ENCODE measurements at places on chromosomes 2 and 18.

DNA sequence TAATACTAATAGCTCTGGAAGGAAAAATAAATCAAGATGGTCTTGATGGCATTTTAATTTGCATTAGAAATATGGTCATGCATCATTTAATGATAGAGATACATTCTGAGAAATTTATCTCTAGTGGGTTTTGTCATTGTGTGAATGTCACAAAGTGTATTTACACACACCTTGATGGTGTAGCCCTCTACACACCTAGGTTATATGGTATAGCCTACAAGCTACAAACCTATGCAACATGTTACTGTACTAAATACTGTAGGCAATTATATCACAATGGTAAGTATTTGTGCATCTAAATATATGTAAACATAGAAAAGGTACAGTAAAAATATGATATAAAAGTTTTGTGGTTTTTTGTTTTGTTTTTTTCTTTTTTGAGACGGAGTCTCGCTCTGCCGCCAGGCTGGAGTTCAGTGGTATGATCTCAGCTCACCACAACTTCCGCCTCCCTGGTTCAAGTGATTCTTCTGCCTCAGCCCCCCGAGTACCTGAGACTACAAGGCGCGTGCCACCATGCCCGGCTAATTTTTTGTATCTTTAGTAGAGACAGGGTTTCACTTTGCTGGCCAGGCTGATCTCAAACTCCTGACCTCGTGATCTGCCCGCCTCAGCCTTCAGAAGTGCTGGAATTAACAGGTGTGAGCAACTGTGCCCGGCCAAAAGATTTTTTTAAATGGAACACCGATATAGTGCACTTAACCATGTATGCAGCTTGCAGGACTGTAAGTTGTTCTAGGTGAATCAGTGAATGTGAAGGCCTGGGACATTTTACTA, 83.7 kb upstream of the UBXN4 start:
- no peak for DNase-seq

DNA sequence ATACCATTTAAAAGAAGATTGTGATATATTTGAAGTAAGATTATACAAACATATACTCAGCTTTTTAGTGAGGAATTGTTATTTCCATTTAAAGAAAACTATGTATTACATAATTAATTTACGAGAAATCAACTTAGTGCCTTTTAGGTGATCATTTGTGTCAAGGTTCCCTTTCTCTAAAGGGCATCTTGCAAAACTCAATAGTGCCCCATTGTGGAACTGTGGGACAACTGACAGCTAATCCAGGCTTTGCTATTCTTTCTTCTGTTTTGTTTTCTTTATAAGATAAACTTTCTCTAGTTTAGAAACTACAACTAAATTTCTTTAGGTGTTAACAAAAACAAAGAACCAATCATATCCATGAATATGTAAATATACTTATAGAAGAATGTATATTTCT, 24.3 kb upstream of the VIT start:
- DNase-seq = no peak

DNA sequence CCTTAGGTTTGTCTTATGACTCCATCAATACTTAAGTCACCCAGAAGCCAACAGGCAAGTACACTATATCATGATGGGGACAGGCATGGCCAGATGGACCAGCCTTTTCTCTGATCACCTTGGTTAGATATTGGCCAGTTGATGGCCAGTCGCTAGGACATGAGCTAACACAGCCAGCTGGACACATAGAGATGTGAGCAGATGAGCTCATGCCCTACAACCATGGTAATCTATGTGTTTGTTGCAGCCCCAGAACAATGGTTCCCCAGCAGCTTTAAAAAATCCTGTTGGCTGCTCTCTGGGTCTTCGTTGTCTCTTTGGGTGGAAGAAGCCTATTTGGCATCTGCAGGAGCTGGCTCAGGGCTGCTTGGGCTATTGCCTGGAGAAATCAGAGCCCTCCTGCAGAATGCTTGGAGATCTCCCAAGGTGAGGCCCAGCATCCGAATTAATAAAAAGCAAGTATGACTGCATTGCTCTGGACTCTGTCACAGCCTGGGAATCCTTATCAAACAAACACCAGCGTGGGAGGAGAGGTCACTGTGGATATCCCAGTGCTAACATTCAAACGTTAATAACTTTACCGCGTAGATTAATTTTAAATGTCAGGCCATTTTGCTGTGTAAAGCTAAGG, 62.3 kb upstream of the KLHL29 start:
- DNase-seq = no peak

DNA sequence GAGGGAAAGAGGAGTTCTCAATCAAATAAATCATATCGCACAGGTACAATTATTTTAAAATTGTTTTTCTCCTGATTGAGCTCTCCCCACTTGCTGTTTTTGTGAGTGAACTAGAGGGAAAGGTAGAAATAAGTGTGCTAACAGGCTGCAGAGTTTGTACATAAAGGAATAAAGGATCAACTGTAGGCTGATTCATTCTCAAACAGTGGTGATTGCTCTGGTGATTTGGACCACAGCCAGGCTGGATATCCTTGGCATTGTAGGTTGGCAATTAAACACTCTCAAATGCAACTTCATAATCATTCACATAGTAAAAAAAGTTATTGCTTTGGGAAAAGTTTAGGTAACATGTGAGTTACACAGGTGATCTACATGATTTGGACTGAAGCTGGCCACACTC, 29.8 kb downstream of the LRP1B start:
- no peak for DNase-seq

GRCh38 chr2:42770288-42771131, 6.6 kb upstream of the OXER1 start:
- DNase-seq = peak; percentile 92

DNA sequence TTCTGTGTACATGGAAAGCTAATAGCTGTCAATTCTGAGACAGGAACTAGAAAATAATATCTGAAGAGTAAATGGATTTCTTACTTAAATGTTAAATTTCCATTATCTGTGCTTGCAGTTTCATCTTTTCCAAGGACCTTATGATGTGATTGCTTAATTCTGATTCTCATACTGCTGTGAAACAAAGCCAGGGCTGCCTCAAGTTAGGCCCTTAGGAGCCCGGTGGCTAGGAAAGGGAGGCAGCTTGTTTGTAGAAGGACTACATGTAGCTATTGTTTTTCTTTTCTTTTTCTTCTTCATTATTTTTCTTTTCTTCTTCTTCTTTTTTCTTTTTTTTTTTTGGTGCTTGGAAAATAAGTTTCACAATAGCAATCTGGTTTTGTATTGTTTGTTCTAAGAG, 50.5 kb downstream of the XRCC5 start:
- no peak for DNase-seq

DNA sequence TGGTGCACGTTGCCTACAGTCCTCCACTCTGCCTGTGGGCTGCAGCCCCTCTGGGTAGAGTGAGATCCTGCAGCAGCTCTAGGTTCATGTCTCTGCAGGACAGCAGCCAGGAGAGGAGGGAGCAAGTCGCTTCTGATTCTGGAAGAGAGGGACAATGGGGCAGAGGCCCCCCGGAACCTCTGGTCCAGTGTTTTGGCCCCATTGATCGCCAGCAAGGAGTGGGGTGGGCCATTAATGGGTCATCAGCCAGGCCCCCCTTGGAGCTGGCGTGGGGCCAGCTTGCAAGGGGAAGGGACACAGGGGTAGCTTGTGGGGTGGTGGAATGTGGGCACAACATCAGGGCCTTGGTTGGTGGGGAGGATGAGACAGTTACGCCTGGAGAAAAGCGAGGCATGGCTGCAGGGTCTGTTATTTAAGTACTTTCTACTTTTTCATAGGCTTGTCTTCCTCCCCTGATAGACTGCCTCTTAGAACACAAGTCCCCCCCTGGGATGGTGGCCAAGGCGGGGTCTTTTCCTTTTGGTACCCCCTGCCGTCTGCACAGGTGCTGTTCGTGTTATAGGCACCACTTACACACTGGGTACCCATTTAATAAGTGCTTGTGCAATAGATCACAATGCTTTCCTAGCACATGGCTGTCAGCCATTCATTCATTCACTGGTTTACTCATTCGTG, 44.6 kb downstream of the INHBB start:
- DNase-seq = no peak

GRCh38 chr18:58324824-58325480, 280.9 kb downstream of the NEDD4L start:
- no peak for DNase-seq

- no peak for DNase-seq
Observed at GRCh38 chr2:175880-176820, 87.7 kb downstream of the SH3YL1 start.

- no peak for DNase-seq
Observed at GRCh38 chr2:43144263-43144662, 82.1 kb downstream of the ZFP36L2 start.

DNA sequence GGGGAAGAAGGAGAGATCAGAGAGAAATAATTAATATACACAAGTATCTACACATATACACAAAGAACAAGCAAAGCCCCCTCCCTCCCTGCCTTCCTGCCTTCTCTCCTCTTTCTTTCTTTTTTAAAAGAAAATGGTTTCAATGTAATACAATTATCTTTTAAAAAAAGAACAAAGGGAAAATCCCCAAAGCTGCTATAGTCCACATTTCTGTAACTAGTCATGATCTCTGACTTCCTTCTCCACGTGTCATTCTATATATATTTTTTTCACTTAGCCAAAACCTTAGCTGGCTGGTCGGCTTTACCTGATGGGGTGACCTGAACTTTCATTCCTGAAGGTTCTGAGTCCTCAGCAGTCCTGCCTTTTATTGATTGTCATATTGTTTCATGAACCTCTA, 44.3 kb downstream of the MAP3K20 start:
- no peak for DNase-seq

- no peak for DNase-seq
Observed at GRCh38 chr18:46820863-46821262, 64.0 kb upstream of the ST8SIA5 start.

DNA sequence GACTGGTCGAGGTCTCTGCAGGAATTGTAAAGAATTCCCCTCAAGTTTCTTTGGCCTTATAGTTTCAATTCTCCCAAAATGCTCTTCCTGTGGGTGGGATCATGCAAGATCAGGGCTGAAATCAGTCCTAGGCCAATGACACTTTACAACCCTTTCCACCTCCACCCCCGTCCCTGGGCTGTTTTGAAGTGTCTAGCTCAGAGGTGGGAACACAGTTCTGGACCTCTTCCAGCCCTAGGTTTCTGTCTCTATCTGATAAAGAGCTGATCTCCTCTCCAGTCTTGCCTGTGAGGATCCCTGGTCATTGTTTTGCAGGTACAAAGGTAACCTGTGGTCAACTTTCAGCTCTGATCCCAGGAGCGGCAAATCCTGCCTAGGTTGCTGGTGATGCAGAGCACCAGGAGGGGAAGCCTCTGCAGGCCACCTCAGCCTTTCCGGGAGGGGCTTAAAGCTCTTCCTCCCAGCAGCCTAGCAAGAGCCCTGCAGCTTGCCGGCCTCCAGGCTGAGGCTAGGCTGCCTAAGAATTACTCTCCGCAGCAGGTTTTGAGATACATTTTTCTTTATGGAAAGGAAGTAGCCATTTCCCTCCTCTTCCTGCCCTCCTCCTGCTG, 69.8 kb upstream of the WIPF1 start:
- no peak for DNase-seq

- DNase-seq = no peak
Observed at GRCh38 chr2:50722776-50723175, 309.2 kb downstream of the NRXN1 start.

GRCh38 chr18:51054764-51055163, 24.8 kb downstream of the SMAD4 start:
- no peak for DNase-seq

- DNase-seq = no peak
Observed at GRCh38 chr2:156064540-156064939, 268.0 kb downstream of the NR4A2 start.

- no peak for DNase-seq
Observed at GRCh38 chr2:85886590-85886989, 2.2 kb downstream of the ST3GAL5 start.

GRCh38 chr18:40307627-40308026, 1647.4 kb upstream of the PIK3C3 start:
- no peak for DNase-seq

- DNase-seq = no peak
Observed at GRCh38 chr18:36529747-36530146, 232.2 kb downstream of the FHOD3 start.

- DNase-seq = no peak
Observed at GRCh38 chr18:10278265-10278664, 176.2 kb upstream of the APCDD1 start.

DNA sequence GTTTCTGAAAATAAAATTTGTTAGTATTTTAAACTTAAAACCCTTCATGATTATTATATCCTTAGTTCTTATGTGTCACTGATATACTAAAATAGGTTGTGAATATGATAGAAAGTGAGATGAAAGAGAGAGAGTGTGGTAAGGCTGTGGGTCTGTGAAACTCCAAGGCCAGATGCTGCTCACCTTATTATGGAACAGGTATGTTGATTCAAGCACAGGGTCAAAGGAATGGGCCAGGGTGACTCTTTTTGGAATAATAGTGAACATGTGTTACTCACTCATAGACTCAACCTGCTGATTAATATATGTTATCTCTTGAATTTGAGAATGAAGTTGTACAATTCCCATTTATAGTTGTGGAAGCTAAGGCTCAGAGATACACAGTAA, 70.7 kb upstream of the FN1 start:
- DNase-seq = no peak

DNA sequence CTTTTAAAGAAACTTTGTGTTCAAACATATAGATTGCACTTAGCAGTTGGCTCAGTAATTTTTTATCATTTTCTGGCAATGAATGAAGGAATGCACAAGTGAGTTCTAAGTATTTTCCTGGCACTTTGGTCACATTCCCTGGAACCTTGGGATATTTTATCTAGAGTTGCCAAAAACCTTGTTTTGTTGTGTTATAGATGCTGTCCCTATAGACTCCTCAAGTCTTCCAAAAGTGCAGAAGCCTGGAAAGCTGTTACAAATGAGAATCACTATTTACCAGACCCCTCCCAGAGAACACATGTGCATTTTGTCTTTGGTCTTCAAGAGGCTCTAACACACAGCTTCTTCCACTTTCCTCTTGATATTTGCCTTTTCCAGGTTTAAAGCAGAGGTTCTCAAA, 108.3 kb downstream of the RND3 start:
- DNase-seq = no peak

DNA sequence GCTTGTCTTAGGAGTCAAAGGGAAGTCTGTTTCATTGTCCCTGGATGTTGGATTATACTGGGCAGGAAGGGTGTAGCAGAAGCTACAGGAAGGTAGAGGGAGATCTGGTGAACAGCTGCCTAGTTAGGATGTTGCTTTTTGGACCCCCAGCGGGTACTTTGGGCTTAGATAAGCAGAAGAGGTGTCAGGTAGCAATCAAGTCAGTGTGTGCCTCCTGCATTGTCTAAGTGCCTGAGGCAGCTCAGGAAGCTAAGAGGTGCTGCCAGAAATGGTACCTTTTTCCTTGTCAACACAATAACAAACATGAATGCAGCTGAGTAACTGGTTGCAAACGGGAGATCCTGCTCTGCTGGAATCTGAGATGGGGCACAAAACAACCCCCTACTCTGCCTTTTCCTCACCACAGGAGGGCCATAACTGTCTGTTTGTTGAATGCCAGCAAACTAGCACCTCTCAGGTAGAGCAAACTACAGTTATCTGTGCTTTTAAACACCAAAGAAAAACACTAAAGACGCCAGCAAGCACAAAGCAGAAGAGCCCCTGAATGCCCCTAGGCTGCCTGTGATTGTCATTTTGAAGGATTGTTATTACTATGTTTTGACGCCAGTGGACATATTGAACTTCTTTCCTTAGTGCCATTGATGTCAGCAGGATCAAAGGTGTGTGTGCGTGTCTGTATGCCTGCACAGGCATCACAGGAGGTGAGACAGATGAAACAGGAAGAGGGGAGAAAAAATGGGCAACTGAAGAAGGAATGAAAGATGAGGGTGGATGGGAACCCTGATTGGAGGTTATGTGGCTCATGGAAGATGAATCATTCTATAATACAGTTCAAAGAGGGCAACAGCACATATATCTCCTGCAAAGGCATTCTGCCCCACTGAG, 151.4 kb downstream of the ETAA1 start:
- no peak for DNase-seq

GRCh38 chr18:27808683-27809082, 368.2 kb downstream of the CDH2 start:
- no peak for DNase-seq

All from SK-N-SH (cell line).